ENCODE measurements at places on chromosomes 2 and 18.

GRCh38 chr2:205199165-205199850, 483.0 kb upstream of the NRP2 start:
- no peak for DNase-seq

DNA sequence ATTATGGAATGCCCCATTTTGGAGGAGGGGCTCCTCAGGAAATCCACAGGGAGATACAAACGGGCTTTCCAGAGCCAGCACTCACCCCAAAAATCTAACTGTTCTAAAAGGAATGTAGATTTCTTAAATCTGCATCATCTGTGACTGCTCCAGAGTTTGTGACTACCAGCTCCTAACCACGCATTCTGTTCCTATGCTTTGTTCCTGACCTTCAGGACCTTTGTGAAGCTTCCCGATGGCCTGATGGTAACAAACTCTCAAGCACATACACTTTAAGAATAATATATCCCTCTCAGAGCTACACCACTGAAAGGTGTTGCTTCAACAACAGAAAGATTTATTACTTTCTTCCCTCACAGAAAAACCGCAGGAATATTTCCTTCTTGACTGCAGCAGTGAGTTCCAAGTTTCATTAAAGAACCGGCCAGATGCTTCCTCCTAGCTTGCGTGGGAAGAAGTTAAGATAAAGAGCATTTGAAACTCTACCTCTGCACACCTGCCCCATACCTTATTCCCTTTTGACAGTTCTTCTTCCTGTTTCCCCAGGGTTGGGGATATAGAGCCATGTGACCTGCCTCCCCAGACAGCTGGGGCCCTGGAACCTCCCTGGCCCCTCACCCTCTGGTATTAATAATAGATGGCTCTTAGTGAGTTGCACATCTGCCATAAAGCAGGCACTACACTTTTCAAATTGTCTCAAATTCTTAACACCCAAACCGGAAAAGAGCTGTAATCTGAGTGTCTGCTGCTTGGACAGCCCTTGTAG, 40.2 kb upstream of the EML4 start:
- DNase-seq = no peak

DNA sequence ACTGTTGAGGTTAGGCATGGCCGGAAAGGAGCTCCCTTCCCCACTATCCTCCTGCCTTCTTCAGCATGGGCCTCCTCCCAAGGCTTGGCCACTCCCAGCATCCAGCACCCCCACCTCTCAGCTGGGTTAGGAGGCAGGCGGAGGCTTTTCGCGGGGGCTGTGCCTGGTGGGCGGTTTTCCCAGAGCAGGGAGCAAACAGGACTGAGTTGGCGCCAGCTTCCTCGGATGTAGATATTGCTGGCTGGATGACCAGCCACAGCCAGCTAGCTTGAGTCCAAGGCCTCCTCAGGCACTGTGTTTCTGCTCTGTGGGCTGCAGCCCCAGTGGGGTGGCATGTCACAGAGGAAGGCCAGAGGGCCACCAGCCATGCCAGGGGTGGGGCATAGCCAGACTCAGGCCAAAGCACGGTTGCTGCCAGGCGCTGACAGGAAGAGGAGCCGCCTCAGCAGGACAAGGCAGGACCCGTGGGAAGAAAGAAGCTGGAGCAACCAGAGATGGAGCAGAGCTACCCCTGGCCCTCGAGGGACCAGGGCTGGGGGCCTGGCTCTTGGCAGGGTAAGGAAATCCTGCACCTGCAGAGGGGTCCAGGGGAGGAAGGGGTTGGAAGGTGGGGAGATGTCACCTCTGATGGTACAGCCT, at the start of gene TCF23:
TSS of gene TCF23 (plus strand) at position 204 of the 639 bp plus-strand sequence. CDS start at position 334, 130 bp downstream.
- DNase-seq = no peak

GRCh38 chr2:109513749-109514588, 99.8 kb downstream of the SEPTIN10 start:
- no peak for DNase-seq

- no peak for DNase-seq
Observed at GRCh38 chr2:191804766-191805165, 42.1 kb downstream of the CAVIN2 start.

DNA sequence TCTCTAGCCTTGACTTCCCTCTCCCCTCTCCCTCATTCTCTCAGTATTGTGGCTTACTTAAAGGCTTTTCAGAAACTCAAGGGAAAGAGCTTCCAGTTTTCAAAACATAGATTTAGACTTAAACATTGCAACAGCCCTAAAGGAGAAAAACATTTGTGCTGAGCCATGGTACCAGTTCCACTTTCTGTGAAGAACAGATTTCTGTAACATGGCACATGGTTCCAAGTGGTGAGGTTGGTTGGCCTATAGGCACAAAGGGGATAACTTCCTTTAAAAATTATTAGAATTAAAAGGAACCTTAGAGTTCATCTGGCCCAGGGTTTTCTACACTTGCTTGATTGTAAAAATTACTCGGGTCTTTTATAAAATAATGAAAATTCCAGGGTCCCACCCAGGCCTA, 138.6 kb upstream of the CDCA7 start:
- no peak for DNase-seq

DNA sequence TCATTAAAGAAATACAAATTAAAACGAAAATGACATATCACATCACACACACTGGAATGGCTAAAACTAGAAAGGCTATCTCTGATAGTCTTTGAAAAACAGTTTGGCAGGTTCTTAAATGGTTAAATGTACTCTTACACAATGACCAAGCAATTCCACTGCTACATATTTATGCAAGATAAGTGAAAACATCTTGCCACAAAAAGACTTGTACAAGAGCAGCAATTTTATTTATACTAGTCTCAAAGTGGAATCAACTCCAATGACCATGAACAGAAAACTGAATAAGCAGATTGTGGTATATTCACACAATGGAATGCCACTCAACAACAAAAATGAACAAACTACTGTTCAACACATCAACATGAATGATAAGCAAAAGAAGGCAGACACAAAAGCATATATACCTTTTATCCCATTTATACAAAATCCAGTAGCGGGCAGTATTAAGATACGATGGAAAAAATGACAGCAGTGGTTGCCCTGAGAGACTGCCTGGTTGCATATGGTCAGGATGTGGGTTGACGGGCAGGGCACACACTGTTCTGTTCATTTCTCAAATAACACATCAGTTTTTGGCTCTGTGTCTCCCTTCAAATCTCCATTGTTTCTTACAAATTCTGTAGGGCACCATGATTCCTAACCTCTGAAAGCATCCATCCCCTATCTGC, 25.4 kb downstream of the SP100 start:
- DNase-seq = no peak

DNA sequence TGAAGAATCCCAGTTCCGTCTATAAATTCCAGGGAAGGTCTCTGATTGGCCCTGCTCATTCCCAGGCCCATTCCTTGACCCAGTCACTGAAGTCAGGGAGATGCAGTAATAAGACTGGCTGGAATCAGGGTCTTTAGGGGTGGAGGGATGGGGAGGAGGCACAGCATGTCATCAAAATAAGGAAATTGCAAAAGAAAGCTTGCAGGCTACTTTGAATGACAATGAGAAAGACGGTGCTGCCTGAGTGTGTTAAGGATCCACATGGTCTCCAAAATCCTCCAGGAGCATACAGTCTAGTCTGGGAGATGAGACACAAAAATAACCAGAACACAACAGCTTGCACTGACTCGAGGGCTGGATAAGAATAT, 2.0 kb upstream of the DES start:
- DNase-seq = no peak

DNA sequence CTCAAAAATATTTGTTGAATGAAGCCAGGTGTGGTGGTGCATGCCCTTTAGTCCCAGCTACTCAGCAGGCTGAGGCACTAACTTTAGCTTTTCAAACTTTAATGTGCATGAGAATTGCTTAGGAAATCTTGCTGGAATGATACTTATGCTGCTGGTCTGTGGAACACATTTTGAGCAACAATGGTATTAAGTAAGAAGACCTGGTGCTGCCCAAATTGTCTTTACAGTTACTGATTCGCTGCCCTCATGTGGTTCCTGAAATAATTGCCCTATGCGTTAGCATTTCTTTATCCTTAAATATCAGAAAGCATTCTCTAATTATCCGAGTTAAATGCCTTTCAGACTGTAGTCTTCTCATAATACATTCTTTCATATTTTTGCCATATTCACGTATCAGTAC, 76.0 kb upstream of the SESTD1 start:
- DNase-seq = no peak

GRCh38 chr2:118841450-118841827, 6.0 kb downstream of the EN1 start:
- no peak for DNase-seq

GRCh38 chr18:76691800-76692199, 130.6 kb upstream of the ZNF236 start:
- no peak for DNase-seq

DNA sequence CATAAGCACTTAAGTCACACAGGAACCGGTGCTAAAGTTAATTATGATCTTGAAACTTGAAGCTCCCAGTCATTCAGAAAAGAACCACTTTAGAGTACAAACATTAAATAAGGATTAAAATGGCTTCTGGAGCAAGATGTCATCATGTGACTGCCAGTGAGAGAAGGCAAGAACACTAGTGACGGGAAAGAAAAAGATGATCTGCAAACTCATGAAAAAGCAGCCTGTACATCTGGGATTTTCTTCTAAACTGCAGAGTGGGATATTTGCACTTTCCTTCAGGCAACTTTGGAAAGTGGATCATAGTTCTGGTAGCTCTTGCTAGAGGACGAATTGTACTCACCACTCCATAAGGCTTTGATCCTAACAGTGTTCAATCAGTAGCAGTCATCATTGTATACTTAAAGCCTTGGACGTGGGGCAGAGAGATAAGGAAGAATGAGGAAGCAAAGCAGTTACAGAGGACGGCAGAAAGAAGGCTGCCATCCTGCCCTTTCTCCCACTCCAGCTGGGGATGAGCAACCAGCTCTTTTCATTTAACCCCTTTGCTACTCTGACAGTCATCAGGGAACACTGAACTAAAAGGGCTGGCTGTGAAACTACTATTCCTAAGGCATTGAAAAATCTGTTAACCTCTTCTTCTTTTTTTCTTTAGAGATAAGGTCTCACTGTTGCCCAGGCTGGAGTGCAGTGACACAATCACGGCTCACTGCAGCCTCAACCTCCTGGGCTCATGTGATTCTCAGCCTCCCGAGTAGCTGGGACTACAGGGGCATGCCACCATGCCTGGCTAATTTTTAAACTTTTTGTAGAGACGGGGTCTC, 18.1 kb downstream of the ABHD3 start:
- DNase-seq = no peak

DNA sequence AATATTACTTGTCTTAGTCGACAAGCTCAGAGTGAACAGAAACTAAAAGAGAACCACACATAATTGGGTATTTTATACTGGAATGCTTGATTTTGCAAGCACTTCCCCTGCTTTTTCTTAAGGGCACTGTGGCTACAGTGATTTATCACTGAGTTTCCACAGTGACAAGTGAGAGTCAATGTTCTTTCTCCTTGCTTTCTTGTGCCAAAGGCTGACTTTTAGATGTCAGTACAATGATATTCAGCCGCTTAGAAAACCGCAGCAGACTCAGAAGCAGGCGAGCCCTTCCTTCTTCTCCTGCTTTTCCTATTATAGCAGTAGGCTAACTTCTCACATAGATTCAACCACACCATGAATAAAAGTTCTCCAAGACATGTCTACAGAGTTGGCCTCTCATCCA, 1603.6 kb upstream of the NXPH2 start:
- no peak for DNase-seq

DNA sequence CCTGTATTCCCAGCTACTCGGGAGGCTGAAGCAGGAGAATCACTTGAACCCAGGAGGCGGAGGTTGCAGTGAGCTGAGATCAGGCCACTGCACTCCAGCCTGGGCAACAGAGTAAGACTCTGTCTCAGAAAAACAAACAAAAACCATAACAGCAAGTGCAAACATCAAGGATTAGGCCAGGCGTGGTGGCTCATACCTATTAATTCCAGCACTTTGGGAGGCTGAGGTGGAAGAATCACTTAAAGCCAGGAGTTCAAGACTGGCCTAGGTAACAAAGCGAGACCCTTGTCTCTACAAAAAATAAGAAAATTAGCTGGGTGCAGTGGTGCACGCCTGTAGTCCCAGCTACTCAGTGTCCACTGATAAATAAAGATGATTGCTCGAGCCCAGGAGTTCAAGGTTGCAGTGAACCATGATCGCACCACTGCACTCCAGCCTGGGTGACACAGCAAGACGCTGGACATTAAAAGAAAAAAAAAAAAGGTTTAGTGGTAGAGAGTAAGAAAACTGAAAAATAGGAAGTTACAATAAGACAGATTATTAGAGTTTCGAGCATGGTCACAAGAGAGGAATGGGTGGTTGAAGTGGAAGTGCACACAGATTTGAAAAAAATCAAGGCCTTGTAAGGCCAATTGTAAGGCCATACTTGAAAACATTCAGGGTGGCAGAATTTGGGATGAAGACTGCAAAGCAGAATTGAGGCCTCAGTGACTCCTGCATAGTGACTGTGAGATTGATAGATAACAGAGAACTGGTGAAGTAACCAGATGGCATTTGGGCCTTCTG, 6.4 kb upstream of the KCMF1 start:
- no peak for DNase-seq

GRCh38 chr18:38362286-38362792, 796.7 kb upstream of the CELF4 start:
- no peak for DNase-seq

- no peak for DNase-seq
Observed at GRCh38 chr18:3886575-3887322, 436.8 kb downstream of the TGIF1 start.

GRCh38 chr18:59437851-59438569, 78.9 kb upstream of the LMAN1 start:
- no peak for DNase-seq

- DNase-seq = no peak
Observed at GRCh38 chr2:207502577-207503198, 27.1 kb upstream of the CREB1 start.

DNA sequence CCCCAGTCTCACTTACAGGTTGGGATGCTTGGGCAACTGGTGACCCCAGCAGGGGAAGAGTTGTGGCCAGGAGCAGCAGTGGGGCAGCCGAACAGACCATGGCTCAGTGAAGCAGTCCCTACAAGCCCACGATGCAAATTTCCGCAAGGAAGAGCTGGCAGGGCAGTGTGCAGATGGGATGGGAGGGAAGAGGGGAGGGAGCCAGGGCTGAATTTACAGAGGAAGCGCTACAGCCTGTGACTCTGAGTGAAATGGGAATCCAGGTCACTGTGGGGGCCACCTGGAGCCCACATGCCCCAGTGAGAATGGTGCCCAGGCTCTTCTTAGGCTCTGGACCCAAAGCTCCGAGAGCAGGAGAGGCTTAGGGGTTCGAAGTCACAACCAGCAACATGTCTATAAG, 27.0 kb upstream of the SELENOI start:
- no peak for DNase-seq
